ENCODE measurements at places on chromosomes 7 and 10.
A peak's percentile ranks its signal among the peaks of the same experiment; 100 is the strongest.

- no peak for DNase-seq
These were observed 127.8 kb upstream of the PPIF start for GRCh38 chr10:79219322-79219957.

DNA sequence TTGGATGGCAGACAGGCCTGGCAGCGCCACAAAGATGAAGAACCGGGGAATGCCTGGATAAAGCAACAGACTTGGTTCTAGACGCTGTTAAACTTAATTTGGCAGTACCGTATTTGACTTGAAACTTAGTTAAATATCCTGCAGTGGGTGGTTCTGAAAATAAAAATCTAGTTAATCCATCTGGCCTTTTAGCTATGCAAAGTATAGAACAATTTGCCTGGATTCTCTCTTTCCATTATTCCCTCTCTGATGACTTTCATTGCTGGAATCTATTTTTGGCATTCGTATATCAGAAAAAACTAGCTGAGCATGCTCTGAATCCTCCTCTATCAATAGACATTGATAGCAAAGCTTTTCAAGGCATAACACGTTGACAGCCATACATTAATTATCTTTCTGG is 203.6 kb downstream of the MACC1 start:
- no peak for DNase-seq

DNA sequence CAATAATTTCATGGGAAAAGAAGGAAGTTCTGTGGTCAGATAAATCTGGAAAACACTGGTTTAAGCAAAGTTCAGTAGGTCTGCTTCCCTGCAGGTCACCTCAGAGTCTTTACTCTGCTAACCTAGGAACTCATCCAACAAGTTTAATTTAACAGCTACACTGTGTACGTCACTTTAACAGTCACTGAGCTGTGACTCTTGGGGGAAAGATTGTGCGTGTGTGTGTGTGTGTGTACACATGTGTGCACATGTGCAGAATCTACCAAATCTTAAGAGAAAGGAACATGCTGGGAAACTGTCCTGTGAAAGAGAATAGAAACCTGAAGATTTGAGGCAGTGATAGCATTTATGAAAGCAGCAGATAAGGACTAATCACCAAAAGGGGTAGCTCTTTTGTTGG is 62.6 kb downstream of the IKZF1 start:
- no peak for DNase-seq

DNA sequence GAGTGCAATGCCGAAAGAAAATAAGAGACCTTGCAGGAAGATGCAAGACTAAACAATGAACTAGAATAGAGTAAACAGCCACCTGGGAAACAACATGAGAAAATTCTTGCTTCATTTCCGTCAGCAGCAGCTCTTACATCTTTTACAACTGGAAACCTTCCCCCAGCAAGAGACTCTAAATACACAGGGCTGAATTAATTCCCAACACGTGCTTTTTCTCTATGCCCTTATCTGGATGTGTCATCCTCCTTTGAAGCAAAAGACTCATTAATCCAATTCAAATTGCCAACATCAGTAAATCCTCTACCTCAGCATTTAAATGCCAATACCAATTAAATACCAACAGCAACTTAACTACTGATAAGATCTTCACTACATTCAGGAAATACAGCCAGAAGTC is 99.0 kb upstream of the PDE1C start:
- DNase-seq, result no peak

DNA sequence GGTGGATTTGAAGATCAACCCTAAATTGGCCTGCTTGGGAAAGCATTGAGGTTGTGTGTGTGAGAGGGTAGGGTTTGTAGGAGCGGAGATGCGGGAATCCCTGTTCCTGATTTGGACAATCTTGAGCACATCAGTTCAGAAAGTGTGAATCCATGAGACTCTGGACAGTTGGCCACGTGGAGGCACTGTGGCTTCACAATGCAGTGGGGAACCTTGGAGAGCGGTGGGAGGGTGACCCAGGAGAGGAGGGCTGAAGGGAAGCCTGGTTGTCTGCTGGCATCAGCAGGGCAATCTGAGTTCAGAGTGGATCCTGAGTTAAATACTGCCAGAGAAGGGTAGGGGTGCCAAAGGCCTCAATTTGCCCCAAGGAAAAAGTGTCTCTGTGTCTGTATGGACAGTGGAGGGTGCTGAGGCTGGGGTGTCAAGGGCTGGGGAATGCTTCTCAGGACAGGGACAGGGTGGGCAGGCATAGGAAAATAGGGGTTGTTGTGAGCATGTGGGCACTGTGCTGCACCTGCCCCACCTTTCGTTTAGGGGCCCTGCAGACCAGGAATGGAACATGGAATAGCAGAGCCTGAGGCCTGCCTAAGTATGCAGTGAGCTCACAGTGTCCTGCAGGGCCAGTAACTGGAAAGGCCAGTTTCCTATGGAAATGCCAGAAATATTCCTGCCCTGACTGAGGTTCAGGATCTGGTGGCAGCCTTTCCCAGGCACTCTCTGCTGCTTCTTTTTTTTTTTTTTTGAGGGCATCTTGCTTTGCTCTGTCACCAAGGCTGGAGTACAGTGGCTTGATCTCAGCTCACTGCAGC is 162.9 kb upstream of the PRSS58 start:
- DNase-seq, result peak; percentile 19

- no peak for DNase-seq
These were observed 51.1 kb downstream of the CYP26A1 start for GRCh38 chr10:93124580-93125318.

GRCh38 chr7:135981958-135982646 is 4.9 kb upstream of the MTPN start:
- DNase-seq, result no peak
